ENCODE measurements at places on chromosomes 5 and 9.

GRCh38 chr5:177231479-177232250, 71.9 kb downstream of the RAB24 start:
- DNase-seq: no peak

DNA sequence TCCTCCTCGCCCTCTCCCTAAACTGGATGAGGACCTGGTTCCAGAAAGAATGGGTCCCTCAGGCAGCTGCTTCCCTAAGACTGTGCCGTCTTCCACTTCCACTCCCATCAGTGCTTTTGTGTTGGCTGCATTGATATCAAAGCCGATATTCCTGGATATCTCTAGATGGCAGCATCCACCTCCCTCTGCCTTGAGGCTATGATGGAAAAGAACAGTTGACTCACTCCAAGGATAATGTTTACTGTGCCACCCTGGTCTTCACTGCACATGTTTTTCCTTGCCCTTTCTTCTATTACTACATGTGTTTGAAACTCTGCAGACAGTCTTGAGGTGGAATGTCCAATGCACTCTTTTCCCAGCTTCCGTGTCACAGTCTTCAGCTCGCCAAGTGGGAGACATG, 211.6 kb downstream of the MAST4 start:
- DNase-seq: no peak

- DNase-seq: no peak
These were observed 20.4 kb downstream of the XRCC4 start for GRCh38 chr5:83097689-83098231.

DNA sequence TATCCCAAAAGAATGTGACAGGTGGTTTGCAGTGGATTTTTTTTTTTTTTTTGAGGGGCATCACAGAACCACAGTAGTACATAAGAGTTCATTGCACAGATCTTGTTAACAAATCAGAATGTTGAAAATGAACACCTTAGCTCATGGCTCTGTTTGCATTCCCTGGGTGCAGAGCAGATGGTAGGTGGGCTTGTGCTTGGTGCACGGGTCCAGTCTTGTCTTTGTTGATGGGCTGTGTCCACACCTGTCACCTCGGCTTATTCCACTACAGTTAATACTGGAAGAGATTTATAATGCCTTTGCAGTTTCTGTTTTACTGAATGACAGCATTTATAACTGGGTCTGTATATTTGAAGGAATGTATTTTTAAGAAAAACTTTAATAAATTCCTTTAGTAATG, 146.6 kb downstream of the KDM4C start:
- DNase-seq: no peak

- no peak for DNase-seq
These were observed 274.3 kb downstream of the AOPEP start for GRCh38 chr9:95000821-95001220.

GRCh38 chr5:114977979-114978573, 191.6 kb downstream of the TRIM36 start:
- DNase-seq: no peak

- no peak for DNase-seq
These were observed 102.2 kb upstream of the CLINT1 start for GRCh38 chr5:157961176-157961575.
